NCI-H226 (cell line): ENCODE measurements at places on chromosomes 11 and 22.

GRCh38 chr22:20576445-20576816, 69.0 kb downstream of the MED15 start:
- DNase-seq: no peak

DNA sequence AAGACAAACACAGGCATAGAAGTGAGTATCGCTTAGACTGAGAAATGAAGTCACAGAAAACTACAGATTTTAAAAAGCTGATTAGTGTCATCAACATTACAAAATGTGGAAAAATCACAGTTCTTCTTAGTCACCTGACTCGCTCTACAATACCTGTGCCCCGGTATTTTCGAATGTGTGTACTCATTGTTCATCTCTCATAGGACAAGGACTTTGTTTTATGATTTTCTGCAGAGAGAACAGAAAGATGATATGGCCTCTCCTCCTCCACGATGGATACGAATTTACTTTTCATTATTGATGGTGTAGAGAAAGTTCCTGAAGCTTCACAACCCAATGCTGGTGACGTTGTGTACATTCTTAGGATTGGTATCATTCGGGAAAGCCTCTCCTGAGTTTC, 29.4 kb upstream of the GAL start:
- DNase-seq: no peak

DNA sequence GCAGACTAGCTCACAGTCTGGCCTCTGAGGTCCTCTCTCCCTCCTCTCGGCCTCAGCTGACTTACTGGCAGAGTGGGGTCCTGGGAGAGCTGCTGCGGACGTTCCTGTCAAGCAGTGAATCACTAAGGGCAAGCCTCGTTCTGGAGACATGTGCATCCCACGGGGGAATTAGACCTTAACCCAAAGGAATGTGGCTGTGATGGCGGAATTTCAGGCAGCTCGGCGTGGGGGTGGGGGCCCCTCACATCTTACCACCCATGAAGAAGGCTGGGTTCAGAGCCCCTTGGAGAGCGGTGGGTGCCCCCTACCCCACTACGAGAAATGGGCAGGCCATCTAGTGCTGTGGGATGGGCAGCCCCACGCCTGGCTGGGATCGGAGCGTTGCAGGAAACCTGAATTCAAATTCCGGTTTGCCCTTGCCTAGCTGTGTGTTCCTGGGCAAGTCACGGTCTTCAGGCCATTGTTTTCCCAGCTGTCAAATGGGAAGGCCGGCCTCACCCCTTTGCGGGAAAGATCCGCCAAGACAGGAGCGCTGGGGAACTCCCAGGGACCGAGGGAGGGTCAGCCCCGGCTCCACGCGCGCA, 554 bp downstream of the LRRC32 start:
- no peak for DNase-seq

DNA sequence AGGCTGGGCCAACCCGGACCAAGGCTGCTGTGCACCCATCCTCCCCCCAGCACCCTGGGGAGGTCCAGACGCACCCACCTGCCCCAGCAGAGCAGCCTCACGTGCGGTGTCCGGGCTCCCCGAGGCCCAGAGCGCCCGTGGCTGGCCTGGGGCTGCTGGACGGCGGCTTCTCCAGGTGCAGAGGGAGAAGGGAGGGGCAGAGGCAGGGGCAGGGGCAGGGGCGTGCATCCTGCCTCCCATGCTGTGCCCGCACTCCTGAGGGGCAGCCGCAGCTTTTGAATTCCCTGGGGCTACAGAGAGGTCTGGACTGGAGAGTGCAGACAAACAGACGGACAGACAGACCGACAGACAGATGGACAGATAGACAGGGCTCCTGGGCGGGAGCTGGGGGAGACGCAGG, 83.6 kb upstream of the PRR5 start:
- DNase-seq: no peak

- DNase-seq: peak; percentile 82
These were observed 10.2 kb upstream of the DDB2 start for GRCh38 chr11:47204637-47204989.

- no peak for DNase-seq
These were observed 56.6 kb upstream of the KIRREL3 start for GRCh38 chr11:127057126-127057525.

- no peak for DNase-seq
These were observed 318.6 kb upstream of the PLET1 start for GRCh38 chr11:112579282-112579681.

DNA sequence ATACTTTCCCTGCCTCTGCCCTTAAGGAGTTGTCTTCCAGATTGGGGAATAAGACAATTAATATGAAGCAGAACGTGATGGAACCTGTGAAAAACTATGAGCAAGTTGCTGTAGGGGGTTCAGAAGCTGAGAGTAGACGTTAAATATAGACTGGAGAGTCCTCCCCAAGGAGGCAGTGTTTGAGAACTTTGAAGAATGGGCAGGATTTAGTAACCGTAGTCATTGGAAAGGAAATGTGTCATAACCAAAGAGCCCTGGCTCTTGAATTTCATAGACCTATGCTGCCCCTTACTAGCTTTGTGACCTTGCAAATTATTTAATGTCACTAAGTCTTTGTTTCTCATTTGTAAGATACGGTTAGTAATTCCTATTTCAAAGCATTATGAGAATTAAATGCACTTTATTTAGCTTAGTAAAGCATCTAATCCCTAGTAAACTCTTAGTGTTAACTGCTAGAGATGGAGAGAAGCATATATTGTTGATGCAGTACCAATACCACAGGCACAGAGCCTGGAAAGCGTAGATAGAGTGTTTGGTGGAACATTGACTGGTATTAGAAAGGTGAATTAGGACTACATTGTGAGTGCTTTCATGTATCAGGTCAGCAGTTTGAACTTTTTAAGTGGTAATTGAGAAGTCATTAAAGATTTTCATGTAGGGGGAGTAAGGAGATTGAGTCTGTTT, 54.1 kb downstream of the MCAM start:
- no peak for DNase-seq

- DNase-seq: no peak
These were observed 188.9 kb downstream of the BRD1 start for GRCh38 chr22:49638788-49639187.

DNA sequence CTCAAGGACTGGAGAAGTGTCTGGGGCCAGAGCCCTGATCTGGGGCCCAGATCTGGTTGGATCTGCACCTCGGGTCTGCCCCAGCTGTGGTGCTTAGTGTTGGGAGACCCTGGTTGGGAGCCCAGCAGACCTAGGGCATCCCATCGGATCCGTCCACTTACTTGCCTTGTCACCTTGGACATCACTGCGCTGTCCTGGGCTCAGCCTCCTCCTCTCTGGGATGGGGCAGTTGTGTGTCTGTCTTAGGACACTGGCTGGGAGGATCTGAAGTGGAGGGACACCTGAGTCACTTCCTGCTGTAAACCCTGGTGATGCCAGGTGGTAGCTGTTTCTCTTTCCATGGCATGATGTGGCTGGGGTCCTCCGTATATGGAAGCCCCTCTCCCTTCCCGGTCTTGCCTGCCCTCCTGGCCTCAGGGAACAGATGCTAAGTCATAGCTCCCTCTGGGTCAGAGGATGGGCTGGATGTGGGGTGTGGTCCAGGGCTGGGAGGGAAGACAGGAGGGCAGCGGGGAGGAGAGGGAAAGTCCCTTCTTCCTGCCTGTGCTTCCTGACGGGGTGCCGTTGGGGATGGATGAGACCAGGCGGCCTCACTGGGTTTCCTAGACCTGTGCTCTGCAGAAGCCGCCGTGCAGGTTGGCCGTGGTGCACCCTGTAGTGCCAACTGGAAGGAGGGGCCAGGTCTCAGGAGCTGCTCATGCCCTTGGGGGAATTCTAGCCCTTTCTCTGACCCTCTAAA, 12.1 kb upstream of the OMP start:
- DNase-seq: no peak

DNA sequence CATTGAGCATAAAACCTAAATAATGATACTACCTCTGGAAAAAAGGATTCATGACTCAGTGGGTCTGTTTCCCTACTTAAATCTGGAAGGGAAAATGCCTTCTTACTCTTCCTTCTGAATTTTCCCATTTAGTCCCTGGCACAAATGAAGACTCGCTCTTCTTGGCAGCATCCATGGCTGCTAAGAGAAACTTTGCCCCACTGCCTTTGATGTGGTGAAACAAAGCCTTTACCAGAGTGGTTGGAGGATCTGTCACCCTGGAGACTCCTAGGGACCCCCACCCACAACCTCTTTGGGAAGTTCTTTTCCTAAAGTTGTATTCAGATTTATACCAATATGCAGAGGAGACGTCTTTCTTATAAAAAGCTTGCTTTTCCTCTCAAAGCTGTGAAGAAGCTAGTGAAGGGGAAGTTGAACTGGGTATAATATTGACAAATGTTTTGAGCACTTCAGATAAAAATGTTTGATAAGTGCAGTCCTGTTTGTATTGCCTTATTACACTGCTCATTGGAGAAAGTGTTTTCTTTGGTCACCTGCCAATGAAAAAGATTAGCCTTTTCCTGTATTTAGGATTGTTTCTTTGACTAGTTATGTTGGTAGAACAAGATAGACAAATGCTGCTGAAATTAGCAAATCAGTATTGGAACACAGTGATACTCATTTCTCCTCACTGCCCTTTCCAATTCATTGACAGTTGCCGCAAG, 77.3 kb downstream of the ARFGAP2 start:
- DNase-seq: peak; percentile 2

- no peak for DNase-seq
These were observed 165.3 kb downstream of the TTC28 start for GRCh38 chr22:28514321-28514821.

GRCh38 chr11:1303126-1303821, 6.2 kb downstream of the TOLLIP start:
- no peak for DNase-seq

DNA sequence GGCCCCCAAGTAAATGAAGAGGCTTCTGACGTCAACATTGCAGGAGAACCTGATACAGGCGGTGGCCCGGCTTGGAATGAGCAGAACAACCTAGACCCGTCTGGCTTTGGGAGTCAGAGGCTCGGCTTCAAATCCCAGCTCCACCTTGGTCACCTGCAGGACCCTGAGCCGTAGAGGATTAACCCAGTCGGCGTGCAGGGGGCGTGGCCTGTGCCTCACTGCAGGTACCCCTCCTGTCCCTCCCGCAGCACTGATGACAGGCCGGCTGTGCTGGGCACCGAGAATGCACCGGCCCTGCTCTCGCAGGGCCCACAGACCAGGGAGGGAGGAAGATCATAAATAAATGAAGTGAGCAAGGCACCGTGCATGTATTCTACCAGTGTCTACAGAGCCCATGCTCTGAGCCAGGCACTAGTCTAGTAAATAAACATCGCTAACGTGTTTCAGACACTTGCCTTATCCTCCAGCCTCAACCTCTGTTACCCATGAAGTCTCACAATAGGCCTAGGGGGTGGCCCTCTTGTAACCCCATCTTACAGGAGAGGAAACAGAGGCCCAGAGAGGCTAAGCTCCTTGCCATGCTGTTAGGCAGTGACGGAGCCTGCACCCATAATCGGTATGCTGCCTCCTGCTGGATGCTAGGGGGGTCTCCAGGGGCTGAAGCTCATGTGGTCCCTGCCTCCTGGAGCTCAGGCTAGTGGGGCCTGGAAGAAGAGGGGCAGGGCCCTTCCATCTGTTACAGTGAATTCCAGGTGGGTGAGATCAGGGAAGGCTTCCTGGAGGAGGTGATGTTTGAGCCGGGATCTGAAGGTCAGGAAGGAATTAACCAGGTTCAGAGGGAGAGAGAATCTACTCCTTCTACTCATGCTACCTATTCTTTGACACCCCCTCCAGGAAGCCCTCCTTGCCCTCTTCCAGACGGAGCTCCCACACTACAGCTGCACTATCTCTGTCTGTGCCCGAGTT, 53.4 kb downstream of the RTL6 start:
- DNase-seq: no peak

DNA sequence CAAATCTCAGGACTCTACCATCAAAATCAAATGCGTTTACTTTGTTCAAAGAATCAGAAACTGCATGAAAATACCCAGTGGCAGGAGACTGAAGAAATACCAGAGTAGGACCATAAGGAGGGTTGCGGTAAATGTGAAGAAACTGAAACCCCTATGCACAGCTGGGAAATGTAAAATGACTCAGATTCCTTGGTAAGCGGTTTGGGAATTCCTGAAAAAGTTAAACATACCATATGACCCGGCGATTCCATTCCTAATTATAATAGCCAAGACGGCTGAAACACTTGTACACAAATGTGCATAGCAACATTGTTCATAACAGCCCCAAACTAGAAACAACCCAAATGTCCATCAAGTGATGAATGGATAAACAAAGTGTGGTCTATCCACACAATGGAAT, 114.1 kb upstream of the GRAMD1B start:
- DNase-seq: no peak

GRCh38 chr11:61068581-61068980, 33.7 kb upstream of the CD5 start:
- no peak for DNase-seq

DNA sequence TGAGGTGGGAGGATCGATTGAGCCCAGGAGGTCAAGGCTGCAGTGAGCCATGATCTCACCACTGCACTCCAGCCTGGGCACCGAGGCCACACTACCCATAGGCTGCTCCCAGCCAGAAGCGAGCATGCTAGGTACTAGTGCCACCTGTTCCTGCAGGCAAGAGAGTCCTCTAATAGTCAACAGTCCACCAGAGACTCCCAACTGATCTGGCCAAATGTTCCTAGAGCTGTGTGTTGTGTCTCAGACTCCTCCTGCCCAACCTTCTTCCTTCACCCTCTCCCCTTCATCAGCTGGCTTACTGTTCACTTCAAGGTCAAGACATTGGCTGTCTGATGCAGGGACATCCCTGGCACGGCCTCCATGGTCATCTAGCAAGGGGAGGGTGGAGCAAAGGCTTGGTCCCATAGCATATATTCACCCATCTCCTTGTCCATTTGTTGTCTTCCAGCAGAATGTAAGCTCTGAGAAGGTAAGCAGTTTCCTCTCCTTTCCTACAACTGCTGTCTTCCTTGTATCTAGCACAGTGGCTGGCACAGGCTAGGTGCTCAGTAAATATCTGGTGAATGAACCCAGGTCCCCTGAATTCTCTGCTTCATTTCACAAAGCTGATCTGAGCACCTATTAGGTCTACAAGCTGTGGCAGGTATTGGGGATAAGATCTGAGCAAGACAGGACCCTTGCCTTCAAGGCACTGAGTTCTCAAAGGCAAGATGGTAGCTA, 126.2 kb upstream of the SERPIND1 start:
- DNase-seq: no peak

- DNase-seq: no peak
These were observed 4.5 kb downstream of the TRIM29 start for GRCh38 chr11:120133216-120134105.

GRCh38 chr11:46382646-46383403, 1.4 kb downstream of the MDK start:
- no peak for DNase-seq

GRCh38 chr11:61511383-61511782, 2.8 kb downstream of the LRRC10B start:
- no peak for DNase-seq
